ENCODE measurements at places on chromosomes 4 and X.

DNA sequence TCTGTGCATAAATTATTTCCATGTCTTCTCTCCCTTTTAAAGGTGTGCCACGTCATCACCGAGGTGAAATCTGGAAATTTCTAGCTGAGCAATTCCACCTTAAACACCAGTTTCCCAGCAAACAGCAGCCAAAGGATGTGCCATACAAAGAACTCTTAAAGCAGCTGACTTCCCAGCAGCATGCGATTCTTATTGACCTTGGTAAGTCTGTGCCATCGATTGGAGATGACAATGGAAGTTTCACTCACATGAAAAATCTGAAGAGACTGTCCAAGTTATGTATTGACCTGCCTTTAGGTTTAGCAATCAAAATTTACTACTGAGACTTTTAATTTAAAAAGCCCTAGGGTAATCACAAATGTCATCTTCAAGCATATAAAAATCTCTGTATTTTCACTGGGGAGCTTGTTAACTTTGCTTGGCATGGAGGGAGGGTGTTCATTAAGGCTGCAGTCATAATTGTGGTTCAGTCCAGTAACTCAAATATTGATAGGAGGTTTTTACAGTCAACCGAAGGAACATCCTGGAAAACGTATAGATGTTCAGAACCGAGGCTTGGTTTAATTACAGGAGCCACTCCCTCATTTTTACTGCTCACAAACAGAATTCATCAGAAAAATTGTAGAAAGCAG lies 142.9 kb downstream of the PTTG2 start:
- DNase-seq: no peak

- DNase-seq: no peak
Measured at GRCh38 chr4:128768373-128768996, 41.0 kb upstream of the JADE1 start.

- DNase-seq: no peak
Measured at GRCh38 chrX:53476371-53476770, 42.2 kb upstream of the HSD17B10 start.

DNA sequence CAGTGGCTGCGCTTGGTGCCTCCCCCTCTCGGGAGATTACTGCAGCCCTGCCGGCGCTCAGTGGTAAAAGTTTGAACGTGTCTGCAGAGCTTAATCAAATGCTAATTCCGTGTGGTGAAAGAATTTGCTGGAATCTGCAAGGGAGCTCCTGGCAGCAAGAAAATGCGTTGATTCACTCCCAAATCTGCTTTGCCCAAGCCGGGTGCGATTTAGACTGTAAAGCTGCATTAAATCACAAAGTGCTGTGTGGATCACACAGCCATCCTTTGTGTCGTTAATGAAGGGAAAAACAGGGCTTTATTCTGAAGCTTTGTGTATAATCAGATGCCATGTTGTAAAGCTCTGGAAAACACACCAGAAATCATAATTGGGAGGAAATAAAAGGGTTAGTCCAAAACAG lies 444.1 kb downstream of the BCOR start:
- no peak for DNase-seq

GRCh38 chr4:26589705-26590104 lies 5.8 kb downstream of the TBC1D19 start:
- no peak for DNase-seq

GRCh38 chr4:160403081-160403480 lies 1300.2 kb downstream of the RAPGEF2 start:
- no peak for DNase-seq

DNA sequence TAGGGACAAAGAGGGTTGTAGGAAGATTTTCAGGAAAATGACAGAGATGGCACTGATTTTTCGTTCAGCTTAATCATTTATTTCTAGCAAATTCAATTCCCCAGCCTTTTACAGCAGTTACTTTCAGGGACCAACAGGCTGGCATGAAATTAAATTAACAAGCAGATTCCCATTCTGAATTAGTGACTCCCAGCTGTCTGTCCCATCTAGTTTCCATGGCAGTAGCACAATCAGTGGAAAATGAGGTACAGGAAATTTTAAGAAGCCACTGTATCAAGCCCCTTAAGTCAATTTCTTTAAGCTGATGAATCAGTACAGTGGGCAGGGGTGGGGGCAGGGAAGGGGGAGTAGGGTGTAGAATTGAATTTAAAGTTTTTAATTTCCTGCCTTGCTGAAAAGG lies 121.1 kb upstream of the TEX13C start:
- no peak for DNase-seq

- no peak for DNase-seq
Measured at GRCh38 chrX:126580877-126581276, 28.3 kb upstream of the DCAF12L1 start.

GRCh38 chrX:3940000-3940610 lies 226.7 kb upstream of the PRKX start:
- no peak for DNase-seq

GRCh38 chr4:80024335-80024734 lies 48.7 kb downstream of the ANTXR2 start:
- DNase-seq: no peak

GRCh38 chr4:186939766-186940165 lies 216.1 kb upstream of the FAT1 start:
- DNase-seq: no peak

DNA sequence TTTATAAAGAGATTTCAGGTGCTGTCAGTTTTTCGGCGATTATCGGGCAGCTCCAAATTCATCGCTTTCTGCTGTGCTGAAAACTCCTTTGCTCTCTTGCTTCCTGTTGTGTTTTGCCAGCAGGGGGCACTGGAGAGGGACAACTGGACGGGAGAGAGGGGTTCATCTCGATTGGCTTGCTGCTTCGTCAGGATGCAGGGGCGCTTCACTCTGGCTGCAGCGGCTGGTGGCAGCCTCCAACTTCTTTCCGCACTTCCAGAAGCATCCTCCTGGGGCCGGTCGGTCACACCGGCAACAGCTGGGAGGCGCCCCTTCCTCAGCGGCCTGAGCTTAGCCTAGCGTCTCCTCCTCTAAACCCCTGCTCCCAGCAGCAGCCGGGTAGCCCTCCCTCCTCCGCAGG lies 29.5 kb downstream of the MSL3 start:
- DNase-seq: peak; percentile 68

GRCh38 chr4:1731180-1731579 lies 9.9 kb downstream of the TACC3 start:
- no peak for DNase-seq

- no peak for DNase-seq
Measured at GRCh38 chr4:534101-534575, 35.1 kb downstream of the PIGG start.

DNA sequence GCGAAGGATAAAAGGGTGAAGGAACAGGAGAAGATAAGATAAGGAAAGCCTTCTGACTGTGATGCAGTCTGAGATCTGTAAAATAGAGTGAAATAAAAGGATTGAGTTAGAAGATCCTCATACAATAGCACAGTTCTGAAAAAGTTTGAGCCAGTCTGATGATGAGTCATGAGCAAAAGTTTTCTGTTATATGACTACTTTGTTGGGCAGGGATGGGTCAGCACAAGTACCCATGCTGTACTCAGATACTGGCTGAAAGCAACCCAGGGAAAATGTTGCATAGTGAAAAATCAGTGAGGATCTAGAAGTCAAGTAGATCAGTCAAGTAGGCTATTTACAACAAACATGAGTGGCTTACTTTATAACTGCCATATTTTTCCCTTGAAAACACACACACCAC lies 253.5 kb downstream of the PCDH10 start:
- no peak for DNase-seq

DNA sequence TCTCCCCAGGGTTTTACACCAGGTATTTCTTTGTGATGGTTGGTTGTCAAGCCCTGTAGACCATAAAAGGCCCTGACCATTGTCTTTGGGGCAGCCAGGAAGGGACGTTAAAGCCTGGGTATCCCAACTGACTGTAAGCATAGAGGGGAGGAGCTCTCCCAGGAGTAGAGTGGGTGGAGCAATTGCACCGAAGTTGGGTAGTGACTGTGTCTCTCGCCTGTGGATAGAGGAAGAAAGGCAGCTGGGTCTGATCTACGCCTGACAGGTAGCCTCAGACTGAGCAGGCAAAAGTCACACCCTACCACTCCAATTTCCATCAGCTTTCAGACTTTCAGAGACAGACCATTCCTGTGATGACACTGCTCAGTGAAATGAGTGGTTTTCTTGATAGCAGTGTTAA lies 123.3 kb downstream of the KLHL8 start:
- DNase-seq: no peak

GRCh38 chr4:169397762-169398161 lies 127.0 kb upstream of the SH3RF1 start:
- DNase-seq: no peak

DNA sequence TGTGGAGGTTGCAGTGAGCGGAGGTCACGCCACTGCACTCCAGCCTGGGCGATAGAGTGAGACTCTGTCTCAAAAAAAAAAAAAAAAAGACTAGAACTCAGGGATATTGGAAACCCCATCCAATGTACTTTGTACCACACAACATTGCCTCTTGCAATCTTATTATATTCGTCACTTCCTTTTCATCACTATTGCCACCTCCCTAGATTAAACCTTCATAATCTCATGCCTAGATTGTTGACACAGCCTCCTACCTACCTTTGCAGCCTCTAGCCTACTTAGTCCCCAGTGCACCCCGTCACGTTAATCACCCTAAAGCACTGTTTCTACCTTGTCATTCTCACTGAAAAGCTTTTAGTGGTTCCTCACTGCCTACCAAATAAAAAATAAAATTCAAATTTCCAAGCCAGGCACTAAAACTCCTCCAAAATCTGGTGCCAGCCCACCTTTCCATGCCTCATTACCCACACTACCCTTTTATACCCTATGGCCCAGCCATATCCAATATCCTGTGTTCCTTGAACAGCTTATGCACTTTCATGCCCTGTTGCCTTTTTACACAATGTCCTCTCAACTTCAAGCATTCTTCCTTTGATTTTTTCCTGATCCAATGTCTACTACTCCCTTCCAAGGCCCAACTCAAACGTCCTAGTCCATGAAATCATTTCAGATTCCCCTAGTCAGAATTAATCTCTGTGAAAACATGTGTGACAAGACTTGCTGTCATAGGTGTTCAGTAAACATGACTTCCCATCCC lies 23.6 kb upstream of the GJB1 start:
- DNase-seq: no peak

DNA sequence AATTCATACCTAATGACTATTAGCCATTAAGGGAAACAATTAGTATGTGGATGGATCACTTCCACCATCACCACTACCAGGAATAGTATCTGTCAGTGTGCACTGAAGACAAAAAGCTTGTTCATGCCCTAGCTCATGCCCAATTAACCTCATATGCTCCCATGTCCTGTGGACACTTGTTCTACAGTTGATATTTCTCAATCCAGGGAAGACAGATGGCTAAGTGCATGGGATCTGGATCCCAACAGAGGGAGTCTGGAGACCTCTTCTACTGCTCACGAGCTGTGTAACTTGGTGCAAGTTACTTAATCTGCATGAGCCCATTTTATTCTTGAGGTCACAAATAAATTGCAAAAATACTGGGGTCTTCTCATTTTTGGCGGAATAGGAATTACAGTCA lies 23.7 kb downstream of the AMOT start:
- no peak for DNase-seq

- no peak for DNase-seq
Measured at GRCh38 chr4:76280488-76281441, 25.8 kb upstream of the STBD1 start.

DNA sequence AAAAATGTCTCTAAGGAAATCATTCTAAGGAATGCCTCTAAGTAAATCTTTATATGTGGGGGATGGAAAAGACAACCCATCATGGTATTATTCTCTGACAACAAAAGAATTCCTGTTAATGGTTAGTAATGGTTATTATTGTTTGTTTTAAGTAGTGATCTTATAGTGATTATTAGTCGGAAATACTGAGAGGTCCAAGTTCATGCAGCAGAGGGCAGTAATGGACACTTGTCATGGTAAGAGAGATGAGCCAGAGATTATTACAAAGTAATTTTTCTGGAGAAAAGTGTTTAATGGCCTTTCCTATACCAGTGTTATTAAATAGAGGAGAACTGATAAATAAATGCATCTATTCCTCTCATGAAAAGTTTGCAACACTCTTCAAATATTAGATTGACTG lies 8.1 kb upstream of the DKK2 start:
- no peak for DNase-seq

DNA sequence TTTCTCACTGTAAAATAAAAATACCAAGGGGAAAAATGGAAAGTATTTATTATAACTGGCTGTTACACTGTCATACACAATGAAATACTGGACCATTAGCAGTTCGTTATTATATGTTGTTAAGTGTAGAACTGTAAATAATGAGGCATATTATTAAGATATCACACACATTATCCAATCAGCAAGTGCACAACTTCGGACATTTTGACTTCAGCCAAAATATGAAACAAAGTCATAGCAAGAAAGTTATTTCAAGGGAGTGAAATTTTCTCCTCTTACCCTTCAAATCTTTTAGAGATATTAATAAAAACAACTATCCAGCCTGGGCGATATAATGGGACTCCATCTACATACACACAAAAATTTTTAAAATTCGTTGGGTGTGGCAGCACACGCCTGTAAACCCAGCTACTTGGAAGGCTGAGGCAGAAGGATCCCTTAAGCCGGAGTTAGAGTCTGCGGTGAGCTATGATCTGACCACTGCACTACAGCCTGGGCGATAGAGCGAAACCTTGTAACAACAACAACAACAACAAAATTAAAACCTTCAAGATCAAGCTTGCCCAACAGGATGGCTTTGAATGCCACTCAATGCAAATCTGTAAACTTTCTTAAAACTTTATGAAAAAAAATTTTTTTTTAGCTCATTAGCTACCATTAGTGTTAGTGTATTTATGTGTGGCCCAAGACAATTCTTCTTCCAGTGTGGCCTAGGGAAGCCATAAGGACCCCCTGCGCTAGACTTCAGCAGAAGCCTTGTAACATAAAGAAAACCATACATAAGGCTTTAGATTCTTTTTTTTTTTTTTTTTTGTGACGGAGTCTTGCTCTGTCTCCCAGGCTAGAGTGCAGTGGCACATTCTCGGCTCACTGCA lies 1.3 kb upstream of the CISD2 start:
- DNase-seq: no peak

GRCh38 chrX:63270873-63271272 lies 80.3 kb downstream of the SPIN4 start:
- DNase-seq: no peak

DNA sequence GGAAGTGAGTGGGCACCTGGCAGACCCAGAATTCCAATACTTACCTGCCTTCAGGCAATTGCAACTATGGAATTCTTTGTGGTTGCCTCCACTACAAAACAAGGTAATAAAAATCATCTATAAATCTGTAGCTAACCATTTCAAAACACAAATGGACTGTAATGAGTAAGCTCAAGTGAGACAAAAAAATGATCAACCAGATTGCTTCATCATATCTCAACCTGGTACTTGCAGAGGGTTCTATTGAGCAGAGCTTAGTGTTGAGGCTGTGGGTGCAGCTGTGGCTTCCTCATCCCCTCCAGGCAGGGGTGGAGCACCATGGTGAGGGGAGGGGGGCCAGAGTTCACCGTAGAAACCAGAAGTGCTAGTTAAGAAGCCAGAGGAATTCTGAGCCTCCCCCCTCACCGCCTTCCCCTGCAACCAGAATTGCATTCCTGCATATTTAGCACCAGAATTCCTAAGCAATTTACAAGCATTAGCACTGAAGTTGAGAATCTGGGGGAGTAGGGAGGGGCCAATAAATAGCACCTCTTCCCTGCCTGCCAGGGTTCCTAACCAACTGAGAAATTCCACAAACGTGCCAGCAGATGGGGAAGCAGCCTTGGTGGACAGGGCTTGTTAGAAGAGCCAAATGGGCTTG lies 11.5 kb downstream of the CTAG1A start:
- DNase-seq: no peak

Measured in activated T-cell treated with anti-CD3 and anti-CD28 coated beads for 24 hours (primary cell).